Muscle of back (tissue), 13 donors: ENCODE measurements at places on chromosomes 5 and 9. TPM values are rescaled to one million over a fixed set of nuclear protein-coding genes. Genes with fewer than 3 reads are reported as not detected.

- DNase-seq: no peak
Measured at GRCh38 chr5:72109625-72110024, 2.4 kb downstream of the MAP1B start.

GRCh38 chr9:132857616-132858342 lies 20.3 kb downstream of the AK8 start:
- no peak for DNase-seq

GRCh38 chr5:110017854-110018253 lies 328.1 kb downstream of the MAN2A1 start:
- no peak for DNase-seq

ABO gene
- 0.31 TPM for polyA plus RNA-seq

GRCh38 chr9:136802321-136802720 lies 5.4 kb upstream of the RABL6 start:
- DNase-seq: no peak

- no peak for DNase-seq
Measured at GRCh38 chr5:144972317-144972716, 801.6 kb downstream of the KCTD16 start.

DNA sequence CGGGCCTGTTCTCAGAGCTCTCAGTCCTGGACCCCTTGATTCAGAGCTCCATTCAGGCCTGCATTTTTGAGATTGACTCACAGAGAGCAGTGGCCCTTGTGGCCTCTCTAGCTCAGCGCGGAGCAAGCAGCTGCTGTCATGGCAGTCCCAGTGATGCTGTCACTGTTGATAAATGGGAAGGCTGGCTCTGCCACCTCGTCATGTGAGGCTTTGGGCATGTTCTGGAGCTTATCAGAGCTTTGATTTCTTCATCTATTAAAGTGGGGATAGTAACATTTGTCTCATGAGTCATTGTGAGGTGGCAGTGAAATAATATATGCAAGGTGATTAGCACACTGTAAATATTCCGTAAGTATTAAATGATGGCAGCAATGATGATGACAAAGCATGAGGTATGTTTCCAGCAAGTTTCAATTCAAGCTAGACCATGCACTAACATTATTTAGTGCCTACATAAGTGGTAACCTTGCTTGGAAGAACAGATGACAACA lies 126.4 kb upstream of the CXCL14 start:
- DNase-seq: no peak

- no peak for DNase-seq
Measured at GRCh38 chr9:27468462-27469110, 55.5 kb upstream of the IFNK start.

MSMP gene
- not detected for polyA plus RNA-seq

- peak; percentile 27 for DNase-seq
Measured at GRCh38 chr5:129905473-129906176, 1.4 kb downstream of the CHSY3 start.

CER1 gene
- 0.28 TPM for polyA plus RNA-seq

DOCK2 gene
- polyA plus RNA-seq: 3.0 TPM

- no peak for DNase-seq
Measured at GRCh38 chr9:123475407-123475806, 119.4 kb downstream of the CRB2 start.

DNA sequence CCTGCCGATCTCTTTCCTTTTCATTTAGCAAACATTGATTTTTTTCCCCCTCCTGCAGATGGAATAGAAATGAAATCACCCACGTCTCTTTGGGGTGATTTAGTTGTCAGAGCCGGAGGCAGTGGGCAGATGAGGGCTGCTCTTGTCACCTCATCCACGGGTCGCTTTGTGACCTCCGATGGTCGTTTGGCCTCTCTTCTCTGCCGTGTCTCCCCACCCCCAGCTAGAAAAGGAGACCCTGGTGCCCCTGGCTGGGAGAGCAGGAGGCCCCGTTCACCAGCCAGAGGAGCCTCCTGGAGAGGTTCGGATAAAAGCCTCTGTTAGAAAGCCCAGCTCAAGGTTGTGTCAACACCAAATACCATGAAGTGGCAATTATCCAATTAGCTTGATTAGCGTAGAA lies 21.6 kb upstream of the RXRA start:
- DNase-seq: no peak

DNA sequence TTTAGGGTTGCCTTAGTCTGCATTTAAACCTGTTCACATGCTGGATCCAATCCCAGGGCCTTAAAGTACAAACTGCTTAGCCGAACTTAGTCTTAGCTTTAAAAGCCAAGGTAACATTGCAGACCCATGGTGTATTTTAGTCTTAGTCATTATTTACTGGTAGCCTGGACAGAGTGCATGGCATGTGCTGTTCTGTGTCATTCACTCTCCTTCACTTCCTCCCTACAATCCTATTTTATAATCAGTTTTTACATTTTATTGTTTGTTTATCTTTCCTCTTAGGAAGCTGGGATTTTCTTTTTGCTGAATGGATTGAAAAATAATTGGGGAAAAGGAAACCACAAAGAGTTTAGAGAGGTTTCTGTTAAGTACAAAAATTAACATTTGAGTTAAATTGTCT lies 29.4 kb upstream of the TAL2 start:
- no peak for DNase-seq

DNA sequence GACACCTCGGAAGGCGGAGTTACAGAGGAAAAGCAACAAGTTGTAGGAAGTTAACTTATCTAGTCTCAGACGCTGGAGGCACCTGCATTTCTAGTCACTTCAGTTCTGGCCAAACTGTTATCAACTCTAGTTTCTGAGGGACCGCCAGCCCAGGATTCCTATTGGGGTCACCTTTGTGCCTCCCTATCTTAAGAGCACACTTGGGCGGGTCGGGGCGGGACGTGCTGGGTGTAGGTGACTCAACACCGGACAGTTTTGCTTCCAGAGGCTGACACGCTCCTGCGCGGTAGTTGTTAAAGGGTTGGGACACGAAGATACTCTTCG lies 679 bp upstream of the KDM4C start:
- no peak for DNase-seq

DNA sequence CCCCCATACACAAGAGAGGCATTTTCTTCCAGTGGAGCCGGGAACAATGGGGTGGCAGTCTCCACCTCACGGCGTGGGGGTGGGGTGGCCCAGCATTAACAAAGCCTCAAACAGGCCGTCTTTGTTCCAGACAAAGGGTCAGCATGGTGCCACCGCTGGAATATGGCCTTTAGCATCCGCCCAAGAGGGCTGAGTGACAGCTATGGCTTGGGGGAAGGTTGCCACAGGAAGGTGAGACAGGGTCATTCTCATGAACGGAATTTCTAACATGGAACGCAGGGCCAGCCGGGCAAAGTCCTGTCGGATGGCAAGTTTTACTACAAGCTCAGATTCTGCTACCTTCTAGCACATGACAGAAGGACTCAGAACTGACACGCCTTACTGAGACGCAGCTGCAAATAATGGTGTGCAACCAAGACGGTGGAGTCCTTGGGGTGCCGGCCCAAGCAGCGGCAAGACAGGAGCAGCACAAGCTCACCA lies 64.0 kb downstream of the OTULIN start:
- no peak for DNase-seq

- no peak for DNase-seq
Measured at GRCh38 chr9:72361217-72361616, 3.8 kb downstream of the ZFAND5 start.

ANKRD18B gene
- polyA plus RNA-seq: 1.1 TPM

GRCh38 chr5:32471784-32472183 lies 27.2 kb upstream of the ZFR start:
- no peak for DNase-seq

- DNase-seq: no peak
Measured at GRCh38 chr9:134223091-134223490, 58.7 kb upstream of the RNU6ATAC start.

- DNase-seq: peak; percentile 64
Measured at GRCh38 chr5:111930905-111931461, 174.0 kb upstream of the NREP start.

DNA sequence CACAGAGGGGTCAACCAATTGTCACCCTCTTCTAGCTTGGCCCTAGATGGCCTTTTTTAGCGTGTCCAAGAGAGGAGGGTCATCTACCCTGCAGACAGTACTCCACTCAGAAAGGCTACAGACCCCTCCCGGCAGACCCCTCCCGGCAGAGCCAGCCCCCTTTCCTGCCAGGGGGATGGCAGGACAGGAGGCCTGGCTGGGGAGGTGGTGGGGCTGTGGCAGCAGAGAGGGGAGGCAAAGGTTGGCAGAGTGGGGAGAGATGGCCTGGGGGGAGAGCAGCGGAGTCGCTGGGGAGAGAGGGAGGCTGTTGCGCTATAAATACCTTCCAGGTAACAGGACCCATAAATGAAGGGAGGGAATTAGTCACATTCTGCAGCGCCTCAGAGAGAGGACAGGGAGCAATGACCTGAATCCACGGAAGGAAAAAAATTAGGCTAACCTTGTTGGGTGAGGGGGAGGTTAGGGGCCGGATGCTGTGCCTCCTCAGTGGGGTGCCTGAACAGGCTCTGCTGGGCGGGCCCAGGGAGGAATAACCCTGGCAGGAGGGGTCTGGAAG lies 32.9 kb upstream of the PSD2 start:
- DNase-seq: no peak

GRCh38 chr9:88224938-88225337 lies 86.7 kb upstream of the SPATA31C2 start:
- DNase-seq: no peak

CAVIN4 gene
- 216 TPM for polyA plus RNA-seq

DNA sequence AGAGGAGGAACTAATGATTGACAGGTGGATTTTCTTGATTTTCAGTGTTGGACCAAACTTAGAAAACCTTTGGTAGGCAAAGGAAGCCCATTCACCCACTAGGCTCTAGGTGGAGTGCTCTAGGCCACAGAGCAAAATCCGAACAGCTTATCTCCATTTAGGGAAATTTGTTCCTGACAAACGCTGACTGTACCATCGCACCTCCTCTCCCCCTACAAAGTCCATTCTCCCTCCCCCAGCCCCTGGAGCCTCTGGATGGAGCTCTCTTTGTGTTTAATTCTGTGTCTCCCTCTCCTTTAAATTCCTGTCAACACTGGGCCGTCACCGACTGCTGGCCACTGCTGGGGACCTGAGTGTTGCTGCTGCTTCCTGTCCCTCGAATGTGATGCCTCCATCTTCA lies 350.1 kb upstream of the IRX2 start:
- DNase-seq: no peak

HAVCR2 gene
- 2.1 TPM for polyA plus RNA-seq

DNA sequence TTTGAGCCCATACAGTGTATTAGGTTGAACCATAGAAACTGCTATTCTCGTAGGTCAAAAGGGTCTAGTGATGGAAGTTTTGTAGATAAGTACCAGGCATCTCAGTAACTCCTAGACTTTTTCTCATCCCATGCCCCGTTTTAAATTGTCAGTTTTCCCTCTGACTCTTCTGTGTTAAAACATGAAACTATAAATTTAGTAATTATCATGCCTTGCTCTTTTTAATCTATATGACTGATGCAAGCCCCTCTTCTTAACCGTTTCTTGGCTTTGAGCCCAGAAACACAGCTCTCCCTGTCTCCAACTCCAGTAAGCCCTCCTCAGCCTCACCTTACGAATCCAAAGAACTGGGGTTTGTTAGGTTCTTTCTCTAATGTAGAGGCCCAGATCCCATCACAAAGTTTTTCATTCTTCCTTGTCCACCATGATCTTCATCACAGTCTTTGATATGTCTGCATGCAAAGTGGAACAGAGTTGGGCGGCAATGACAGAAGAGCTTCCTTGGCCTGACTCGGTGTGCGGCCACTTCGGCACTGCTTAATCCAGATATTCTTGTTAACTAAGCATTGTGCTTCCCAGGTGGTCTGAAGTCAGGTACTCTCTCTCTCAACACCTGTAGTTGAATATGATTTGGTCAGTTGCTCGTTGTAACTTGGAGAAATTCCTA lies 21.1 kb downstream of the RGMB start:
- DNase-seq: no peak

RFX3 gene
- polyA plus RNA-seq: 6.1 TPM

FBXW11 gene
- polyA plus RNA-seq: 41.9 TPM

DNA sequence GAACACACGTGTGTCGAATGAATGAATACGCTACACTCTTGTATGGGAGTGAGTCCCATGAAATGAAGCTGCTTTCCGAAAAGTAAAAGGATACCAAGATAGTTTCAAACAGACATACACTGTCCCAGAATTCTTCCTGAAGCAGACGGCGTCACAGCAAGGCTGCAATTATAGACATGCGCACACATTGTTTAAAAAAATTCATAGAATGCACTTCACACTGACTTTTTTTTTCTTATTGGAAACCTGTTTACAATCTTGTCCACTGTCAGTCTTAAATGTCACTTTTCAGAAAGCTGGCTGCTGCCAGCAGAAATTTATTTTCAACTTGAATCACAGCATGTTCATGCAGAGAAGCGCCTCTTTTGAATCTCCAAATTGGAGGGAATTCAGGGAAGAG lies 124.8 kb downstream of the CRB2 start:
- no peak for DNase-seq

NRARP gene
- 4.3 TPM for polyA plus RNA-seq

- DNase-seq: no peak
Measured at GRCh38 chr9:132447902-132448301, 37.9 kb downstream of the CFAP77 start.

- peak; percentile 18 for DNase-seq
Measured at GRCh38 chr5:34804913-34805312, 34.1 kb upstream of the TTC23L start.

RLN2 gene
- not detected for polyA plus RNA-seq

- DNase-seq: no peak
Measured at GRCh38 chr9:98927724-98928123, 16.0 kb upstream of the COL15A1 start.

DNA sequence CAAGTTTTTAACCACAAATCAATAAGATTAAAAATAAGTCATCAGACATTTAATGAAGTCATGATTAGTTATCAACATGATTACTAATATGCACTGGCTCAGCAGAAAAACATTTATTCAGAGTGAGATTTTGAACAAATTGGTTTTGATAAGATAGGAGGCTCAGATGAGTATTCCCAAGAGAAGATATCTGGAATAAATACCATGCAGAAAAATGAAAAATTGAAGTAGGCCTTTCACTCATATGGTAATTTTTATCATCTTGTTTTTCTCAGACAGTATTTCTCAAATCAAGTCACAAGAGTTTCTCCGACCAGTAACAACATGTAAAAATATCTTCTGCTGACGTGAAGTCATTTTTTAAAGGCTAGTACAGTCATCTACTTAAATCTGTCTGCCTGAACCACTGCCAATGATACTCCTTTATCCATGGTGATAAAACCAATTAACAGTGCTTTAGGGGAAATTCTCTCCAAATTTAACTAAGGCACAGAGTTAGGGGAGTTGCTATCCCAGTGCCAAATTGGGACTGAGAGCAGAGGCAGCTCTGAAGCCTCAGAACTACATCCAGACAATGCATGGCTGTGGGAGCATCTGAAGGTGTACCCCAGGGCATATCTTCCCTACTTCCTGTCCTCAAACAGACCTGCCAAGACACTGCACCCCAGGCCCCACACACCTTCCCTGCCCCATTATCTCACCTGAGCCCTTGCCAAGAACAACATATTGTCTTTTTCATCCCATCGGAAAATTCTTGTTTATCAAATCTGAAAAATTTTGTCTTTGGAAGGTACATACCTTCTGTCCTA lies 105.5 kb upstream of the TSLP start:
- no peak for DNase-seq

GRCh38 chr9:18743971-18744370 lies 270.0 kb downstream of the ADAMTSL1 start:
- no peak for DNase-seq

PCDHGA8 gene
- 0.57 TPM for polyA plus RNA-seq
